ENCODE measurements at places on chromosomes 7 and 10. TPM values are rescaled to one million over a fixed set of nuclear protein-coding genes. Genes with fewer than 3 reads are reported as not detected.
A peak's percentile ranks its signal among the peaks of the same experiment; 100 is the strongest.

DNA sequence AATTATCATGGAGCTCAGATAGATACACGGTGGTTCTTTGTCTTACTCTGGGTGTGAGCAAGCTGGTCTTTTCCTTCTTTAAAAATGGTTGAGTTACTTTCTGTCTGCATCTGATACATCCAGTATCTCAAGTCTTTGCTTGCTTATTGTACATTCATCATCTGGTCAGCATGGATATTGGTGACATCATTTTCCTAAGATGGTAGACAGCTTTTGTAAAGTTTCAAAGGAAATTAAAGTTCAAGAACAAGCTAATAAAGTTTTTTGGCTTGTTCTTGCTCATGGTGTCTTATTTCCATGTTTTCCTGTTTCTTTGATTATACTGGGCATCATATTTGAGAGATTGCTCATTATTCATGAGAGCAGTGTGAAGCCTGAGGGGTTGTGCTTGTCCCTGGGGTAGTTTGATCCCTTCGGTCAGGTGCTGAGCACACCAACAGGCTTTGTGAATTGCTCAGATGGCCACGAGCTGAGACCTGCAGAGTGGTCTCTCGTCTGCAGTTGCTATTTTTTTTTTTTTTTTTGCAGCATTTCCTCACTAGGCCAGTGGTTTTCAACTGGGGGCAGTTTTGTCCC, 38.5 kb downstream of the MGMT start:
- no peak for DNase-seq
- no peak overlapping the region for H3K27ac ChIP-seq

DNA sequence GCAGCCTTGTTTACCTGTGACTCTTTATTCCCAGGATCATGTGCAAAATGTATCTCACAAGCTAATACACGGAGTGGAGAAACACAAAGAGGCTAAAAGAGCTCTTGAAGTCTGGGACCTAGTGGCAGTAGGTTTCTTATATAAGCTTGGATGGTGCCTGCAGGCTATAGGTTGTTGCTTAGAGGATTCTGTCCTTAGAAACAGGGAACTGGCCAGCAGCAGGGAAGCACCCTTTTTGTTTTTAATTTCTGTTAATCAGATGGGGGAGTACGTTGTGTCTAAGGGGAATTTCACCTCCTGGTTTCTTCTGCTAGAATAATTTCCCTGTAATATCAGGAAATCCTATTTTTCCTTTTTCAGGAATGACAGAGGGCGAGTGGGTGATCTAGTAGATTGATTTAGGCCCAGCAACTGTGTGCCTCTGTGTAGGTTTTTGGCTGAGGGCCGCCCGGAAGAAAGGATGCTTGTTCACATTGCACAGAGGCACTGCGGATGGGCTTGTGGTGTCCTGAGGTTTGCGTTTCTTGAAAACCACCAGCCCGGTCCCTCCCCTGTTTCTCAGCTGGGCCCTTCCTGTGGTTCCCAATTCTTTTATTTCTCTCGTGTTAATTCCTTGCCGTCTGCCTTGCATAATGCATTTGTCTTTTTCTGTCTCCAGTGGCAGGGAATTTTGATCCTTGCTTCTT, 158.0 kb downstream of the CAMK1D start:
- peaks cover 31% of the 10 kb centered on the region for H3K4me1 ChIP-seq
- H3K4me3 ChIP-seq = no peak overlapping the region
- no peaks in the 10 kb centered on the region for H3K27me3 ChIP-seq
- H3K27ac ChIP-seq = no peak overlapping the region
- no peaks in the 10 kb centered on the region for H3K36me3 ChIP-seq

DNA sequence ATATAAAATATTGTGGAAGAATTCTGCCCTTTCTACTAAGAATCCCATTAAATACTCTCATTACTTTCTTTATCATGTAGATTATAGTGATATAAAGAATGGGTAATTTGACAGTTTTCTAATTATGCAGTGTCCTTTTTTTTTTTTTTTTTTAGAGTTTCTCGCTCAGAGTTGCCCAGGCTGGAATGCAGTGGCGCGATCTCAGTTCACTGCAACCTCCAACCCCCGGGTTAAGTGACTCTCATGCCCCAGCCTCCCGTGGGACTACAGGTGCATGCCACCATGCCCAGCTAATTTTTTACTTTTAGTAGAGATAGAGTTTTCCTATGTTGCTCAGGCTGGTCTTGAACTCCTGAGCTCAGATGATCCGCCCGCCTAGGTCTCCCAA, 1143.4 kb upstream of the SORCS1 start:
- no peaks in the 10 kb centered on the region for H3K4me1 ChIP-seq
- no peak overlapping the region for H3K4me3 ChIP-seq
- H3K36me3 ChIP-seq = no peaks in the 10 kb centered on the region
- H3K27ac ChIP-seq = no peak overlapping the region
- H3K27me3 ChIP-seq = no peaks in the 10 kb centered on the region

DNA sequence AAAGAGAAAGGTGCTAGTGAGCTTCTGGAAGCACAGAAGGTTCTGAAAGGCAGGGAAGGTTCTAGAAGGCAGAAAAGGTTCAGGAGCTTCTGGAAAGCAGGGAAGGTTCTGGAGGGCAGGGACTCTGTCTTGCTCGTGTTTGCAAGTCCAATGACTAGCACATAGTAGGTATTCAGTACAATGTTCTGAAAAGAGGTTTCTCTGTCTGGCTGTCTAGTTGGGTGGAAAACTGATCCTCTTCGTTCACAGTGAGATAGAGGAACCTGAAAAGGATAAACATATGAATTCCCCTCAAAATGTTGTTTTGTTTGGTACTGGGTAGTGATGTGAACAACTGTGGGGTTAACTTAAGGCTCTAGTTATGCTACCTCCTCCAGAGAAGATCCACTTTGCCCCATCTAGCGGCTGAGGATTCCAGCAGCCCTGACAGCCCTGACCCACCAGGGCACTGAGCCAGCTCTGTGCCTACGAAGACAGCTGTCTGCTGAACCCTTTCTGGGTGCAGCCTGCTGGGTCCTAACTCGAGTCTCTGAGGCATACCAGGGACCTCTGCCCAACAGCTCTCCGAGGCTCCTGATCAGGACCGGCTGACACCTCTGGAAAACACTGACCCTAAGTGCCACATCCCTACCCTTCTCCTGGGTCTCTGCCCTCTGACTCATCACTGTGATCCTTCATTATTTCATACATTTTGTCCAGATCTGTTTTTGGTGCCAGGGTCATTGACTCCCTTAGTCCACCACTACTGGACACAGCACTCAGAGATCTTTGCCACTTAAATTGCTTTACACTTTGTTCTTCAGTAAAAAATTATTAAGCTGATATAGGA, 15.4 kb downstream of the PTPRN2 start:
- H3K4me1 ChIP-seq = no peaks in the 10 kb centered on the region
- H3K36me3 ChIP-seq = no peaks in the 10 kb centered on the region
- no peak overlapping the region for H3K27ac ChIP-seq
- H3K27me3 ChIP-seq = peaks cover 9% of the 10 kb centered on the region

DNA sequence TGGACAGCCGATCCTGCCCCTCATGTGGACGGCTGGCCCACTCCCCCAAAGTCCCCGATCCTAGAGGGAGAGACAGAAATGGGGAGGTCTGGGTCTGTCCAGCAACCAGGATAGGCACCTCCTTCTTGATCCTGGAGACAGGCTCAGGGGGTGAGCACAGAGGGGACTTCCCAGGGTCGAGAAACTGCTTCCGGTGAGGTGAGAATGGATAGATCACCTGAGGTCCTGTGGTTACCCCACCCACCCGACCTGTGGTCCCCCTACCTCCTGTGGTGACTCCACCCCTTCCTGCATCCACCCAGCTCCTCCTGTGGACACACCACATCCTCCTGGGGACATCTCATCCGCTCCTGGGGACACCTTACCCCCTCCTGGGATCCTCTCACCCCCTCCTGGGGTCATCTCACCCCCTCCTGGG, 27.4 kb upstream of the RASGEF1A start:
- peak; percentile 87 for DNase-seq
- peaks cover 53% of the 10 kb centered on the region for H3K4me1 ChIP-seq
- peaks cover 5% of the 10 kb centered on the region for H3K36me3 ChIP-seq
- no peaks in the 10 kb centered on the region for H3K27me3 ChIP-seq
- peak overlapping the region; percentile 37 for H3K4me3 ChIP-seq
- peak overlapping the region; percentile 81 for H3K27ac ChIP-seq

DNA sequence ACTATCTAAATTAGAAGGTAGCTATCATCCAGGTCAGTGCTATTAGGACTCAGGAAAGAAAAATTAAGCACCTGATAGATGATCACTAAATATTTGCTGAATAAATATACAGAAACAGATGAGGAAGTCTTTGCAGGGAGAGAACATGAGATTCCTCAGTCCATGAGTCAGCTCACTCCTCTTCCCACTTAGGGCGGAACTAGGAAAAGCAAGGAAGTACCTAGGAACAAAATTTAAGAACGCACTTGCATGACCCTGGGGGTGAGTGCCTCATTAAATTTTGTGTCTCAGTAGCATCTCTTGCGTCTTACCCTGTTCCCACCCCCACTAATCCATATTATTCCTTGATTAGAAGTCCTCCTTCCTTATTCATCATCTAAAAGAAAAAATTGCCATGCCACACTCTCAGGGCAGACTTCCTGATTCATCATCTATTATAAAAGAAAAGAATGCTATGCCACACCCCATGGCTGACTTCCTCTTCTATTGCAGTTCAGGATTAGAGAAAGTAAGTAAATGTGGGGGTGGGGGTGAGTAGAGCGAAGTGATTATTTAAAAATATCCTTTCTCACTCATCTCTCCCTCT, 208.8 kb downstream of the THSD7A start:
- H3K27me3 ChIP-seq = no peaks in the 10 kb centered on the region
- no peak for DNase-seq
- no peaks in the 10 kb centered on the region for H3K4me1 ChIP-seq
- H3K36me3 ChIP-seq = no peaks in the 10 kb centered on the region
- H3K27ac ChIP-seq = no peak overlapping the region

- no peaks in the 10 kb centered on the region for H3K27me3 ChIP-seq
- H3K4me1 ChIP-seq = no peaks in the 10 kb centered on the region
- H3K4me3 ChIP-seq = no peak overlapping the region
- no peaks in the 10 kb centered on the region for H3K36me3 ChIP-seq
Measured at GRCh38 chr7:117648203-117648866, 168.5 kb downstream of the CFTR start.

DNA sequence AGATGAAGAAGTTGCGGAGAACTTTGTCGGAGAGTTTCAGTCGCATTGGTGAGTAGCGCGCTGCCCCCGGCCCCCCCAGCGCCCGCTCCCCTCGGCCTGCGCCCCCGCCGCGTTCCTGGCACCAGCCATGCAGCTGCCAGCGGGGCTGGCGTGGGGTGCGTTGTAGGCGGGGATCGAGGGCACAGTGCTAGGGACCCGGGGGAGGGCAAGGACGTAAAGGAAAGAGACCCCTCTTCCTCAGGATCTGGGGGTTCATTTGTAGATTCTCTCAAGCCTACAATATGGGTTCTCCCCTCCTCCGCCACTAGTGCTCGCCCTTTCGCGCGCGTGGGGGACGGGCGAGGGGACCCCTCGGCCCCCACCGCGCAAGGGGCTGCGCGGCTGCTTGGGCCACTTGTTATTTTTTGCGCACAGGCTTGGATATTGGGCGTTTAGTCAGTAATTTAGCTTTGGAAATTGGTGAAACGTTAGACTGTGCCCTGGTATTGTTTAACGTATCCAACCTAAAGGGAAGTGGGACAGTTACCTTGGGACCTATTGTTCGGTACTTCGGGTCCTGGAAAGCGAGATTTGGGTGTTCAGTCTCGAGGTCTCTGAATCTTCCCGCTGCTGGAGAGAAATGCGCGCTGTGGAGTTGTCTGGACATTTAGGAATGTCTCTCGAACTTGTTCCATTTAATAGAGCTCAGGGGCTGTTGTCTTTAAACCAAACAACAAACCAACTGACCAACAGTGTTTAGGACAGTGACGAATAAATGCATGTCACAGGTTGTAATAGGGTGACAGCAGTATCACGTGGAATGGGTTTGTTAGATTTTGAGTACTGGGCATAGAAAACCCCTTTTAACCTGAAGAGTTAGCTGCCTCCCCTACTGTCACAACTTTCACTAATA, 796 bp downstream of the CDK14 start:
- peaks cover 59% of the 10 kb centered on the region for H3K27me3 ChIP-seq
- peak overlapping the region; percentile 80 for H3K27ac ChIP-seq
- peak overlapping the region; percentile 88 for H3K4me3 ChIP-seq
- no peak for DNase-seq
- peaks cover 14% of the 10 kb centered on the region for H3K4me1 ChIP-seq
- H3K36me3 ChIP-seq = no peaks in the 10 kb centered on the region

DNA sequence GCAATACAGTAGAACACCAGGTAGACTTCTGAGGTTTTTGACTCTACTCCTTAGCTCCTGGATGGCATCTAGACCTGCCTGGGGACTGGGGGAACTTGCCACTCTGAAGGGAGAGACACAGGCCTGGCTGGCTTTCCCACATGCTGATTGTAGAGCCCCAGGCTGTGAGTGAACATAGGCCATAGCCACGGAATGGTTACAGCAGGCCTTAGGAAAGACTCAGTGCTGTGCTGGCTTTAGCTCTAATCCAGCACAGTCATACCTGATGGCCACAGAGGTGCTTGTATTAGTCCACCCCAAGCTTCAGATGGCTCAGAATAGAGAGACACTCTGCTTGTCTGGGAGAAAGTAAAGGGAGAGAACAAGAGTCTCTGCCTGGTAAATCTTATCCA, 35.0 kb upstream of the ARHGAP12 start:
- DNase-seq = no peak
- H3K27ac ChIP-seq = no peak overlapping the region
- no peak overlapping the region for H3K4me3 ChIP-seq

GRCh38 chr7:91582799-91583477, 297.6 kb downstream of the MTERF1 start:
- H3K4me1 ChIP-seq = no peaks in the 10 kb centered on the region
- no peak overlapping the region for H3K27ac ChIP-seq
- no peaks in the 10 kb centered on the region for H3K36me3 ChIP-seq
- no peak overlapping the region for H3K4me3 ChIP-seq
- DNase-seq = no peak
- no peaks in the 10 kb centered on the region for H3K27me3 ChIP-seq

DNA sequence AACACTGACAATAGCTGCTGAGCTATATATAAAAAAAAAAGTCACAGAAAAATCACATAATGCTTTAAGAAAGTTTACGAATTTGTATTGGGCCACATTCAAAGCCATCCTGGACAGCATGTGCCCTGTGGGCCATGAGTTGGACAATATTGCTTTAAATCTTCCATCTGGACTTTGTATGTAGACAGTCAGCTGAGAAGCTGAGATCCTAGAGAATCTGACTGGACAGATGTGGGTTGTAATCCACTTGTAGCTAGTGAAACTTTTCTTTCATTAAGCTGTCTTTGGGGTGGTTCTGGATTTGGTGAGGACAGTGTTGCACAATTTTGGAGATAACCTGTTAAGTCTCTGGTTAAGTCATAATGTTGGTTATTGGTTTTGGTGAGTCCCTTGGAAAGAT, 824.5 kb downstream of the CCSER2 start:
- DNase-seq = no peak
- no peaks in the 10 kb centered on the region for H3K36me3 ChIP-seq
- no peaks in the 10 kb centered on the region for H3K27me3 ChIP-seq
- H3K4me1 ChIP-seq = no peaks in the 10 kb centered on the region
- H3K27ac ChIP-seq = no peak overlapping the region

The TIAL1 gene
- 212 TPM for total RNA-seq

The STAM gene
- 25.0 TPM for total RNA-seq

The FIGNL1 gene
- total RNA-seq = 47.4 TPM

The SUN3 gene
- not detected for total RNA-seq

The CFAP46 gene
- not detected for total RNA-seq

Data from activated CD4-positive, alpha-beta T cell treated with anti-CD3 and anti-CD28 coated beads, Interleukin-2, amount 10 ng/mL, durations not matched to agents 24 days and 14 days (primary cell).